GM23248 (cell line): ENCODE measurements at places on chromosomes 1 and 21. TPM values are rescaled to one million over a fixed set of nuclear protein-coding genes. Genes with fewer than 3 reads are reported as not detected.

- H3K4me1 ChIP-seq = peaks cover 38% of the 10 kb centered on the region
- peak; percentile 24 for DNase-seq
- H3K27ac ChIP-seq = peak overlapping the region; percentile 77
Observed at GRCh38 chr21:45079351-45079750, 5.0 kb downstream of the ADARB1 start.

DNA sequence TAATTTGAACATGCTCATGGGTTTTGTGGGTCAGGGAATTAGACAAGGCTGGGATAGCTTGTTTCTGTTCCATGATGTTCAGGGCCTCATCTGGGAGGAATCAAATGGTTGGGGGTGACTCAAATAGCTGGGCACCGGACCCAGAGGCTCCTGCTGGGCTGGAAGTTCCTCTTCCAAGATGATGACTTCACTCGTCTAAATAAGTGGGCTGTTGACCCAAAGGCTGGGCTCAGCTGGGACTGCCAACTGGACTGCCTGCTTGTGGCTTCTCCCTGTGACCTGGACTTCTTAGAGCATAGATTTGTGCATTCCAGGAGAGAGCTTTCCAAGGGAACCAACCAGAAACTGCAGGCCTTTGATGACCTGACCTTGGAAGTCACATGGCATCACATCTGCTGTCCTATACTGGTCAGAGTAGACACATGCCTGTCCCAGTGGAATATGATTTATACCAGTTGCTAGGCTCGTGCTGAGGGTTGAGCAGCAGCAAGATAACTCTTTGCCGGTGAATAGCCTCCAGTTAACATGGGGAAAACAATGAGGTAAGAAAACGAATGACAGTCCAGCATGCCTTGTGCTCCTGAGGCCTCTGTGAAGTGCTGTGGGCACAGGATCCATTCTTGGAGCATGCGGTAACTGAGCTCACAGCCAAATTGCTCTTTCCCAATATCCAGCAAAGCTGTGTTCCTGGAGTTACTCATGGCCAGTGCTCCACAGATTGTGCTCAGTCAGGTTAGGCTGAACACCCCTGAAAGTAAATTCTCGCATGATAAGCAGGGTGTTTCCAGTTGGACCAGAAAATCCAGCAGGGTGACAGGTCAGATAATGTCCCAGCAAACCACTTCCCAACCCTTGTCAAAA, 272.9 kb upstream of the TMEM51 start:
- peaks cover 15% of the 10 kb centered on the region for H3K4me1 ChIP-seq
- no peak overlapping the region for H3K4me3 ChIP-seq
- peaks cover 7% of the 10 kb centered on the region; the same call in 1 of the 2 replicates for H3K27me3 ChIP-seq
- DNase-seq = peak; percentile 96
- H3K27ac ChIP-seq = peak overlapping the region; percentile 95

- H3K27me3 ChIP-seq = no peaks in the 10 kb centered on the region
- no peak overlapping the region for H3K4me3 ChIP-seq
- H3K36me3 ChIP-seq = no peaks in the 10 kb centered on the region
- peak; percentile 50 for DNase-seq
- H3K27ac ChIP-seq = no peak overlapping the region
Observed at GRCh38 chr1:91872000-91872399, 14.0 kb downstream of the TGFBR3 start.

DNA sequence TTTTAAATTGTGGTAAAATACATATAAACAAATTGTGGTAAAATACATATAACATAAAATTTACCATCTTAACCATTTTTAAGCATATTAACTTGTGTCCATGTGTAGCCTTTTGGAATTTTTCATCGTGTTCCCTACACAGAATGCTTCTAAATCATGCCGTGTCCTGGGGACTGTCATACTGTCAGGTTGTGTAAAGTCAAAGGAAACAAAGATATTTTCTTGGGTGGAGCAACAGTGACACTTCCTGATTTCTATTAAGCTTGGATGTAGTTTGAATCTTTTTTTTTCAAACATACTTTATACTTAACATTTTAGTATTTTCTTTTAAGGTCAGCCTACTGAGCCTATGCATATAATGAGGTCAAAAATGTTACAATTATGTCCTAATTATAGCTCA, 32.3 kb downstream of the DOP1B start:
- no peaks in the 10 kb centered on the region for H3K27me3 ChIP-seq
- H3K4me1 ChIP-seq = no peaks in the 10 kb centered on the region
- DNase-seq = no peak
- H3K36me3 ChIP-seq = no peaks in the 10 kb centered on the region
- H3K4me3 ChIP-seq = no peak overlapping the region
- H3K27ac ChIP-seq = no peak overlapping the region

DNA sequence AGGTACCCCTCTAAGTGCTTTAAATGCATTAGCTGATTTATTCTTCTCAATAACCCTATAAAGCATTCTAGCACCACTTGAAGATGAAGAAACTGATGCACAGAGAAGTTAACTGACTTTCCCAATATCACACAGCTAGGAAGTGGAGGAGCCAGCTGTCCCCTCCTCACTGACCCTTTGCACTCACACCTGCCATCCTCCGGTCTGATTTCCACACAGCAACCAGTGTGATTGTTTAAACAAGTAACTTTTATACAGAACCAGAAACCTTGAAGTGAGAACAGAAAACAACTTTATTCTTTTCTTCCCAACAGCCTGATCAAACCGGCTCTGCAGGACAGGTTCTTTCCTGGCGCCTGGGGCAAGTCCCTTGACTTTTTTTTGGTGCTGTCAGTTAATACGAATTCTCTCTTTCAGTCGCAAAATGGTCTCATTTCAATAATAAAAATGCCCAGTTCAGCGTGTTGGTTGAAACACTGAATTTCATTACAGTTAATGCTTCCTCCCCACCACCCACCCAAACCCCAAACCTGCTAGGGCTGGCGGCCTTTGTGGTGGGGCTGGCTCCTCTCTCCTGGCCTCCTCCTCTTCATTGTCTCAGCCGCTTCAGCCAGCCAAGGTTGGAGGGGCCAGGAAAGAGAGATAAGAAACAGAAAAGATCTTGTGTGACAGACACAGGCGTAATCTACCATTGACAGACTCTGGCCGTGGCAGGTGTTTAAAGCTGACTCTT, 26.4 kb upstream of the EEIG2 start:
- H3K27ac ChIP-seq = no peak overlapping the region
- no peak for DNase-seq
- no peak overlapping the region for H3K4me3 ChIP-seq
- H3K27me3 ChIP-seq = no peaks in the 10 kb centered on the region; the same call in 1 of the 2 replicates

DNA sequence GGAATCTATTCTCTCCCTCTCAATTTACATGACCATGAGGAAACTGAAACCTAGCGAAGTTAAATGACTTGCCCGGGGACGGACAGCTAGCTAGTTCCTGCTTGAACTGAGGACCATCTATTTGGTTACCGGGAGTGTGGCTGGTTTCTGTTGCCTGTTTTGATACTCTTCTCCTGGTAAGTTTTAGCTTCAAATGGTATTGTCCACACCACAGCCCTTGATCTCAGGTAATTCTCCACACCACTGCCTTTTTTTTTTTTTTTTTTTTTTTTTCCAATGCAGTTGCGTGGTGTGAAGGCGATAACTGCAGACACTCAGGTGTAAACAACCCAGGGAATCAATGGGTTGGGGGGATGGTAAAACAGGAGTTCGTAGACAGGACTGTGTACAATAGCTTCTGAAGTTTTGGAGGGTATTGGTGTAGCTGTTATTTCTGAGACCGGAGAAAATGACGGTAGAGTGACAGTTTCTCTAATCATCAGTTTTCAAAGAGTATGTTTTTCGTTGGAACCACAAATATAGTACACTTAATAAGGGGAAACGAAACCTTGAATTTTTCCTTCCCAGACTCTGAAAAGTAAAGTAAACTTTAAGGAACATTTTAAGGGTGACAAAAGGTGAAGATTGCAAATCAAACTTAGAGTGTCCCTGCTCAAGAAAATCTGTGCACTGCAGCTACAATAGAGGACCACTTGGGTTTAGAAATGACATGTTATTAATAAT, 125.3 kb upstream of the CACYBP start:
- H3K4me3 ChIP-seq = no peak overlapping the region
- no peaks in the 10 kb centered on the region for H3K36me3 ChIP-seq
- no peak overlapping the region for H3K27ac ChIP-seq
- no peaks in the 10 kb centered on the region for H3K4me1 ChIP-seq

GRCh38 chr1:98688110-98688739, 26.7 kb downstream of the SNX7 start:
- no peaks in the 10 kb centered on the region for H3K27me3 ChIP-seq
- H3K4me1 ChIP-seq = no peaks in the 10 kb centered on the region
- DNase-seq = no peak

- H3K27me3 ChIP-seq = no peaks in the 10 kb centered on the region
- no peak overlapping the region for H3K4me3 ChIP-seq
- peaks cover 3% of the 10 kb centered on the region; the same call in 1 of the 2 replicates for H3K4me1 ChIP-seq
- H3K36me3 ChIP-seq = no peaks in the 10 kb centered on the region
- H3K27ac ChIP-seq = no peak overlapping the region
Observed at GRCh38 chr1:8754993-8755392, 62.4 kb downstream of the RERE start.

- H3K27ac ChIP-seq = no peak overlapping the region
- no peaks in the 10 kb centered on the region for H3K4me1 ChIP-seq
- H3K27me3 ChIP-seq = peaks cover 28% of the 10 kb centered on the region; the same call in 1 of the 2 replicates
- no peak overlapping the region for H3K4me3 ChIP-seq
Observed at GRCh38 chr1:167482184-167482583, 36.1 kb downstream of the CD247 start.

- H3K4me1 ChIP-seq = no peaks in the 10 kb centered on the region
- H3K4me3 ChIP-seq = no peak overlapping the region
- no peaks in the 10 kb centered on the region for H3K36me3 ChIP-seq
- no peak overlapping the region for H3K27ac ChIP-seq
Observed at GRCh38 chr21:19981938-19982337, 1016.3 kb upstream of the NCAM2 start.

ZNF683 gene
- not detected in 2 replicates for polyA plus RNA-seq

SELENON gene
- 8.3 and 9.0 TPM in 2 replicates for polyA plus RNA-seq

CFHR1 gene
- 0.47 and 0.74 TPM in 2 replicates for polyA plus RNA-seq

OLIG2 gene
- polyA plus RNA-seq = not detected in 2 replicates

KRTAP19-4 gene
- polyA plus RNA-seq = not detected in 2 replicates

ANGPTL1 gene
- 3.6 and 4.1 TPM in 2 replicates for polyA plus RNA-seq
